Kidney tubule cell (primary cell): ENCODE measurements at places on chromosomes 11 and 22.

DNA sequence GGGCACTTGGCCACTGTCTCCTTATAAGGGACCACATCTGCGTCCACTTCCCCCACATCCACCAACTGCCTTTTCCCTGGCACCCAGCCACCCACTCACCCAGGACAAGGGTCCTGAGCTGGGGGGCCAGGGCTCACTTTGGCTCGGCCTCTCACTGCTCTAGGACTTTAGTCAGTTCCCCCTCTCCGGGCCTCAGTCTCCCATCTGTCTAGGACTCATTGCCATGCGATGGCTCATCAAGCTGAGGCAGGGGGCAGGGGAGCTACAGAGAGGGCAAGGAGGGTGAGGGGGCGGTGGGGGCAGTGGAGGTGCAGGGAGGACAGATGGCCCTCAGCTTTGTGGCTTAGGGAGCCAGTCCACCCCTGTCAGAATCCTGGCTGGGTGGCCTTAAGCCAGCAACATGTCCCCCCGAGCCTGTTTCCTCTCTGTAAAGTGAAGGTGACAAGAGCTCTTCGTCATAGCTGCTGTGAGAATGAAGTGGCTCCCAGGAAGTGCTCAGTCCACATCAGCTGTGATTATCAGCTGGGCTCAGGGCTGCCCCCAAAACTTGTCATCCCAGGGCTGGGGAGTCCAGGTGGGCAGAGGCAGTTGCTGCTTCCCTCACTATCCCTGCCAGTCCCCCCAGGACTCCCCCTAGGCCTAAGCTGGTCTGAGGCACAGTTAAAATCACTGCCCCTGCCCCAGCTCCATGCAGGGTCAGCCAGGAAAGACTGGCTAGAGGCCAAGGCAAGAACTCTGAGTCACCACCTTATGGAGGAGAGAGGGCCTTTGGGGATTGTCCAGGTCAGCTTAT, 14.9 kb downstream of the RAC2 start:
- peak; percentile 77 for DNase-seq

DNA sequence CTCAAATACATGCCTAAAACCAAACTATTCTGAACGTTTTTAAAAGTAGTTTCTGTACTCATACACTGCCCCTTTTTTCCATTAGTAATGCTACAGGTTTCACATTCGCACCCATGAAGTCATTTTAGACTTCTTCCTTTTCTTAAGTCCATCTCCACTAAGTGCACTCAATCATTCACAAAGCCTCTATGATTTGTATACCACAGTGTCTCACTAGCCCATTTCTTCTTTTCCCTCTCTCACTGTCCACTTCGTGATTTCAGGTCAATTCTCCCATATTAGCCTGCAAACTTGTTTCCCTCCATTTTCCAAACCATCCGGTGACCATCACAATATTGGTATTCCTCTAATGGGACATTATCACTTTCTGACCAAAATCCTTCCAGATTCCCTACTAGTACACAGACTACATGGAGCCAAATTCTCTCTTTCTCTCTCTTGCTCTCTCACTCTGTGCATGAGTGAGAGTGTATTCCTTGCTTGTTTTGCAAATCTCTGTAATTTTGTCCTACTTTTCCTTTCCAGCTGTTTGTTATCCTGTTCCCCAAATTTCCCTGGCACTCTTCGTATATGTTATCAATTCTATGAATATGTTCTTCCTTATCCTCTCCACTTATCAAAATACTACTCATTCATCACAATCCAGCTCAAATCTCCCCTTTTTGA, 3.4 kb upstream of the ZC3H12C start:
- no peak for DNase-seq

DNA sequence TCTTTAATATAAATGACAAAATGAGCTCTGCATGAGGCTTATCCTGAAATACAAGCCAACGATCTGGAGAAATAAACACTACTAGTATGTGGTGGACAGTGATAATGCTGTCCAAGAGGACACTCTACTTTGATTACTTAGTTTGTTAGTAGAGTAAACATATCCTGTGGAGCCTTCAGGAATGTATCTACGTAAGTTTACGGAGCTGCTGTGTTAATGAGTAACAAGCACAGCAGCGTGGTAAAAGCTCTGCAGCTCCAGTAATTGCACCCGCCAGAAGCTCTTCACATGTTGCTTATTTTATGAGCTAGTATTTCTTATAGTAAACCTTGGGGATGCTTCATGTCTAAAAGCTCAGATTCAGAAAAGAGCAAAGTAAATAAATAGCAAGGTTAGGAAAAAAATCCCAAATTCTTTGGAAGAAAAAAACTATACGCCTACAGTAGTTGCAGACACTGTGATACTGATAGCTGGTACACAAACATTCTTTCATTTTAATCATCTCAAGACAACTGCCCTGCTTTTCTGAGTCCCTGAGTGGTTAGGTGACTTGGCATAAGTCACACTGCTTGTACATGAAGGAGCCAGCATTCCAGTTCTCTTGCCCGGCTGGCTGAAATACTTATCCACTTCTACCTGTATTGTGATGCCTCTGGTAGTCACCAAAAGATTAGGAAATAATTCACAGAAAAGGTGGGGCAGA, 32.7 kb upstream of the CCDC34 start:
- peak; percentile 89 for DNase-seq

DNA sequence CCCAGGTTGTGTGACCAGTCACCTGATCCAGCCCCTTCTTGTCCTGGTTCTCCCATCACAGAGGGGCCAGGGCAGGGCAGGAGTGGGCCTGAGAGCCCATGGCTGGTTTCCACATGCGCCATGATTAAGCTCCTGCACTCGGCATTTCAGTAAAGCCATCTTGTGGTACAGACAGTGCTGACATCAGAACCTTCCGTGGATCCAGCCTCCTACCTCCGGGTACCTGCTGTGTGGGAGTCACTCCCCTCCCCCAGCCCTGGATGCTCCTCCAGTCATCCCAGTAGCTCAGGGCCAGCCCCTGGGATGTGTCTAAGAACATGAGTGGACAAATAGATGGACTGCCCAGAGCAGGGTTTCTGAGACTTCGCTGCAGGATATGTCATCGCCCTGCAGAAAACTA, 22.1 kb upstream of the MGAT3 start:
- DNase-seq: no peak

DNA sequence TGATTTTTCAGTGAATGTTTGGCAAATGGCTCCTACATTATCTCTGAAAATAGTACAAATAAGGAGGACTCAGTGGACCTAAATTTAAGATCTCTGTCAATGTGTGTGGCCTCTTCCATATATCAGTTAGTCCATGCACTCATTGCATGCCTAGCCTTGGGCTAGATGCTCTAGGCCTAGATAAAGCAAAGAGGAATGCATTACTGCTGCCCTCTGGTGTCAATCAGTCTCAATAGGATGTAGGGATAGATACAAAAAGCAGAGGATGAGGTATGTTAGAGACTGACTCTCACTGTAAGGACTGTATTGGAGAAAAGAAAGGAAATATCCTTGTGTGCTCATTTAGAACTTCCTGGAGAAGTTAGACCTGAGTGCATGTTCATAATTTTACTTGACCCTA, 42.0 kb downstream of the MS4A2 start:
- peak; percentile 78 for DNase-seq

GRCh38 chr11:17387811-17388210, 648 bp downstream of the KCNJ11 start:
- no peak for DNase-seq

GRCh38 chr11:33687733-33688479, 12.7 kb downstream of the C11orf91 start:
- peak; percentile 68 for DNase-seq

GRCh38 chr11:898540-899190, 11.9 kb downstream of the CHID1 start:
- peak; percentile 15 for DNase-seq

DNA sequence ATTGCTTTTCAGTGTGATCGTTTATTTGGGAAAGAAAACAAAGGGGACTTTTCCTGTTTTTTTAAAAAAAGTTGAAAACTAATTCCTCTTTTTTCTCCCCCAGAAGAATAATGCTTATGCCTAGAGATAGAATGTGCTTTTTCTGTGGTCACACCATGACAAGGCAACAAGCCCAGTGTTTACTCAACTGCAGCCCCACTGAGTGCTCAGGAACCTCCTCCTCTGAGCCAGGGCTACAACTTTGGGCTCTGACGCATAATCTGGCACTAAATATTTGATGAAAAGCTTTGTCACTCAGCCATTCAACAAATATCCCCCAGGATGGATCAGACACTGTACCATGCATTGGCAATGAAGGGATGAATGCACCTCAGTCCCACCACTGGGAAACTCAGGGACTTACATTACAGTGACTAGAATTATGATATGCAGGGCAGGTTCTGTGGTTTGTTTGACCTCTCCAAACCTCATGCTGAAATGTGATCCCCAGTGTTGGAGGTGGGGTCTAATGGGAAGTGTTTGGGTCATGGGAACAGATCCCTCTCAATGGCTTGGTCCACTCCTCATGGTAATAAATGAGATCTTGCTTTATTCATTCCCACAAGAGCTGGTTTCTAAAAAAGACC, 155.9 kb downstream of the CCDC34 start:
- DNase-seq: no peak

GRCh38 chr11:23536907-23537306, 676.6 kb upstream of the CCDC179 start:
- DNase-seq: no peak

DNA sequence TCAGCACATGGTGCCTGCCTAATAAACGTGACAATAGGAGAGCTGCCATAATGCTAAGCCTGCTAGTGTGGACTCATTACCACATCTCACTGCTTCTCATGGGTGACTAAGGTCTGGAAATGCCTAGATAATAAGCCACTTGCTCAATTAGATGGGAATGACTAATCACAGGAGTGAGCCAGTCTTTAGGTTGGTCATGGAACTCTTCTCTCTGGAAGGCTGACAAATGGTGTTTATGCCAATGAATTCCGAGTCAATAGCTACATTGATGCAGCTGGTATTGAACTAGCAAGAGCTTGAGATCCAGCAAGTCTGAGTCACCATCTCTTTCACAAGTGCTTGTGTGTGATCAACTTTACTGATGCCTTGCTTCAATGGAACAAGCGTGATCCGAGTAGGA, 334.9 kb downstream of the OPCML start:
- peak; percentile 4 for DNase-seq

- no peak for DNase-seq
Measured at GRCh38 chr22:39989633-39990032, 5.1 kb upstream of the FAM83F start.

DNA sequence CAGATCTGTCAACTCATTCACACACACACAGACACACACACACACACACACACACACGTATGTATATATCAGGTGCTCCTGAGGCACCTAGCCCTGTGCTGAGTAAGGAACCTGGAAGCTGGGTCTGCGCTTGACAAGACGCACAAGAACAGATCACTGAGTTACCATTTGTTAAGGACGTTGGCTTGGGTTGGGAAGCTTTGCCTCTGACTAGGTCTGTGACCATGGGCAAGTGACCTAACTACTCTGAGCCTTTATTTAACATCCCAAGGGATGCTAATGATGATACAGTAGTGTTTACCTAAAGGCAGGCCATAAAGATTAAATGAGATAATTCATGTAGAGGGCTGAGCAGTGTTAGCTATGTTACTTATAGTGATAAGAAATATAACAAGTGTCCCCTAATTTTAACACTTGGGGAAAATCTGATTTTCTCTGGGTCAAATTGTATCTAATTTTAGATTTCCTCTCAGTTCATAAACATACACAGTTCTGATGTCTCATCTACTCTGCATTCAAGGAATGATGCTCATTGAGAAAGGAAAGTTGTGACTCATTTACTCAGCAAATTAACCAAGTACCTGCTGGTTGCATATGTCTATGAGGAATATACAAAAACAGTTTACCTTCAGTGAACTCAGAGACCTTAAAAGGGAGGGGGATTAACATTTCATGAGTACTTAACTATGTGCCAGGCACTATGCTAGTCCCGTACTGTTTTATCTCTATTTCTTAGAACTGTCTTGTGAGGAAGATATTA, 13.6 kb downstream of the RNF185 start:
- DNase-seq: peak; percentile 89

DNA sequence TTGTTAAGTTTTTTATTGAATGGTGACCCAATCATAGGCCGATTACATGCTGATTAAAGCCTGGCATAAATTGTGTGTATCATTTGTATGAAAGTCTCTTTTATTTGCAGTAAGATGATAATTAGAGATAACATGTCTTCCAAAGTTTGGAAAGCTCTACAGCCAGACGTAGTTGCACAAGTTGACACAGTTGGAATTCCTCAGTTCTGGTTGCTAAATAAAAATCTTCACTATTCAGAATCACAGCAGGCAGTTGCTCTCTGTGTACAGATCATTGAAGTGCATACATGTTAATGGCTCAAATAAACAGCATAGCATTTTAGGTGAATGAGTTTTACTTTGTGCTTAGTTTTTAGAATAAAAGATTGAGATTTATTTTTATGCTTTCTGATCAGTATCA, 69.5 kb downstream of the ARHGAP42 start:
- no peak for DNase-seq
